ENCODE measurements at places on chromosomes 1 and 21.

DNA sequence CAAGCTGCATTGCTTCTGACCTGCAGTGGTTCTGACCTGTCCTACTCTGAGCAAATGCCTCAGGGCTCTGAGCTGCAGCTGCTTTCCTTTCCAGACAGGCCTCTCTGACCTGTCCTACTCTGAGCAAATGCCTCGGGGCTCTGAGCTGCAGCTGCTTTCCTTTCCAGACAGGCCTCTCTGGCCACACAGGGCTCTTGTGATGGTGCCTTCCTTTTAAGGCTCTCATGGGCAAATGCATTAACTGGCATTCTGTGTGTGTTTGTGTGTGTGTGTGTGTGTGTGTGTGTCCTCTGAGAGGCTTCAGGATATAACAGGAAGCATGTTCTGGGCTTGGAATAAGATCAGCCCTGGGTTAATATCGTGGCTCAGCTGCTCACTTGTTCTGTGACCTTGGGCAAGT is 131.3 kb downstream of the NTPCR start:
- DNase-seq, result no peak

- no peak for DNase-seq
Observed at GRCh38 chr1:101330427-101331130, 93.8 kb downstream of the S1PR1 start.

DNA sequence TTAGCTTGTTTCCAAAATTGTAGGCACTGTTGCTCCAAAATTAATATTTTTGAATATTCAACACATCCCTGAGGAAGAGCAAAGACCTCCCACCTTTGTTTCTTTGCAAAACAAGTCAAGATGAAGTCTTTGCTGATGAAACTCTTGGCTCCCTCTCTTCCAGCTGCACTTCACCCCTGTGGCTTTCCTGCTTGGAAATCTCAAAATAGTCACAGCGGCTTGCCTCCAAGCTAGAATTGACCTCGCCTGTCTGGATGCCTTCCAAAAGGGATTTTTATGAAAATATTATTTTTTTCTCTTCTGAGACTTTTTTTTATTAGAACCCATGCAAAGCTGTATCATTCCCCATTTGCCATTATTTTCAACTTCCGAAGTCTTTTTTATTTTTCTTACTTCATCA is 71.1 kb upstream of the MROH9 start:
- no peak for DNase-seq

GRCh38 chr1:37854406-37854805 is 5.0 kb downstream of the MTF1 start:
- no peak for DNase-seq

- no peak for DNase-seq
Observed at GRCh38 chr21:45303091-45303615, 15.5 kb upstream of the POFUT2 start.

- no peak for DNase-seq
Observed at GRCh38 chr1:55580845-55581332, 365.7 kb upstream of the USP24 start.

DNA sequence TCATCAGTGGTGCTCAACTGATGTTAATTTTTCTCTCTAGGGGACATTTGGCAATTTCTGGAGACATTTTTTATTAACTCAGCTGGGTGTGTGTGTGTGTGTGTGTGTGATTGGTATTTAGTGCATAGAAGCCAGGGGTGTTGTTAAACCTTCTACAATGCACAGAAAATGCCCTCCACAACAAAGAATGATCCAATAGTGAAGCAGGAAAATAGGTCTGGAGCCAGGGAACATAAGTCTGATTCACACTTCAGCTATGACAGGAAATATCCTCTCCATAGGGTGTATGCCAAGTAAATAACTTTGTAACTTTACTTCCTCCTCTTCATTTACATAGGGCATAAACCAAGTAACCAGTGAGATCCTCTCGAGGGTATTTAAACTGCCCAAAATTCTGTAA is 25.1 kb upstream of the TMEM61 start:
- DNase-seq, result no peak

DNA sequence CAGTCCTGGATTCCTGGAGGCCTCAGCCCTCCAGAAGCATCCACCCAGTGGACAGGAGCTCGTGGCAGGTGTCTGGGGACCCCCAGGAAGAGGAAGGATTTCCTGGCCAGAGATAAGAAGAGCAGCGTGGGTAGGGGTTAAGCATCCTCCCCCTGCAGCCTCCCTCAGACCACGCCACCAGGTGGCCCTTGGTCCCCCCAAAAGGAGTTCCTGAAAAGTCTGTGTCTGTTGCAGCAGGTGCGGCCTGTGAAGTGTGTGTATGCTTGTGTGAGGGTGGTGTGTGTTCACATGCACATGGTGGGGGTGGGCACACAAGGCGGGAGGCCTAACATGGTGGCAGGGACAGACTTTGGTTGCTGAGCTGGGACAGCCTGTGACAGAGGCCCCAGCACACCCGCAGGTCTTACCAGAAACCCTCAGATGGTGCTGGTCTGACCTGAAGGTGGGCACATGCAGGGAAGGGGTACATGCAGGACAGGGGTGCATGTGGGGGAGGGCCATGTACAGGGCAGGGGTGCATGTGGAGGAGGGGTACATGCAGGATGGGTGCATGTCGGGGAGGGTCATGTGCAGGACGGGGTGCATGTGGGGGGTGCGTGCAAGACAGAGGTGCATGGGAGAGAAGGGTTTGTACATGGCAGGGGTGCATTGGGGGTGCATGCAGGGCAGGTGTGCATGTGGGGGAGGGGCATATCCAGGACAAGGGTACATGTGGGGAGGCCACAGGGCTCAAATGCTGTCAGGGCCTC is 18.2 kb upstream of the RUNX3 start:
- DNase-seq, result no peak

DNA sequence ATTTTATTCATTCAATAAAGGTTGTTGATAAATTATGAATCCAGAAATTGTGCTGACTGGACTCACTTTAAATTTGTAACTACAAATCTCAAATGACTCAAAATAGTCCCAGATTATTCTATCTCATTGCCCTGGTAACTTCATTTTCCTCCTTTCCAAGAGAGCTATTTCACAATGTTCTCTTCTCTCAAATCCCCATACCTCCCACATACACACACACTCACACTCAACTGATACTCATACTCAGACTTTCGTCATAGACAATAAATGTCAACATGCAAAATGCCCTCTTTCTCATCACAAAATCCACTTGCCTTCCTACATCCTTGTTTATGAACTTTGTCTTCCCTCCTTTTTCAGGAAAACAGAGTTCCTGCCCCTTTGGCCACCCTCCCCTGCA is 33.3 kb downstream of the EXTL2 start:
- no peak for DNase-seq

- DNase-seq, result no peak
Observed at GRCh38 chr1:214324896-214325800, 44.2 kb downstream of the SMYD2 start.

GRCh38 chr1:108653431-108654105 is 7.3 kb downstream of the HENMT1 start:
- no peak for DNase-seq

- peak; percentile 81 for DNase-seq
Observed at GRCh38 chr21:33975548-33976081, 60.0 kb upstream of the ATP5PO start.

DNA sequence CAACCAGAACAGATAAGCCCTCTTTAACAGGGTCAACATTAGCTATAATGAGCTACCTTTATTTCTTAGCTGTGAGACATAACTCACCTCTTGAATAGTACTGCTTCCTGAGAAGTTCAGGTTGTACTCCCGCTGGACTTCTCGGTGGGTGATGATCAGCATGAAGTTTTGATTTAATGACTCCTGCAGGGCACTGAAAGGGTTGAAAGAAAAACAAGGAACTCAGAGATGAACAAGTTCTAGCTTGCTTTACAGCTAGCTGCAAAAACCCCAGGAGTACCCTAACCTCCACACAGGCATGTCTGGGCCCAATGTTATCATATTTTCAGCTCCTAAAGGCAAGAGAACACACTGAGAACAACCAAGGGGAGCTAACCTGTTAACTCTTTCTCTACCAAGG is 254.4 kb downstream of the FAF1 start:
- no peak for DNase-seq

GRCh38 chr21:16069178-16070112 is 339.7 kb downstream of the USP25 start:
- DNase-seq, result no peak

DNA sequence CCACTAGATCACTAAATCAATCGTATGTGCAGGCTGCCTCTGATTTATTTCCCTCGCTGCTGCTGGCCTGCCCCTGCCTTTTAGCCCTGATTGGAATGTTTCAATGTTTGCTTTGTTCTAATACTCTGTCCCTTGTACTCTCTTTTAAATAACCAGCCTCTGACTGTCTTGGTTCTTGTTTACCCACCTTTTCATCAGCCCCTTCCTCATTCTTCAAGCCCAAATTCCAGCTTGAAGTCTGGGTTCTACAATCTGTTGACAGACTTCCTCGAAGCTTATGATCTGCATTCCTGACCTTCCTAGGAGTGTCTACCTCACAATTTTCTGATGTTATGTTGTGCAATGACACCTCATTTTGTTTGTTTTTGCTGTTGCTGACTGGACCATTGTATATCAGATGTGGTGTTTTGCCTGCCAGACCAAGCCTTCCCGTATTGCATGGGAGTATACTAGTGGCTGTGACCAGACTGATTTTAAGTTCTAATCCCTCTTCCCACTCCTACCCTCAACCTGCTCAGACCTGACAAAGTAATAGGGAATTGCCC is 46.6 kb upstream of the APOBEC4 start:
- DNase-seq, result no peak

DNA sequence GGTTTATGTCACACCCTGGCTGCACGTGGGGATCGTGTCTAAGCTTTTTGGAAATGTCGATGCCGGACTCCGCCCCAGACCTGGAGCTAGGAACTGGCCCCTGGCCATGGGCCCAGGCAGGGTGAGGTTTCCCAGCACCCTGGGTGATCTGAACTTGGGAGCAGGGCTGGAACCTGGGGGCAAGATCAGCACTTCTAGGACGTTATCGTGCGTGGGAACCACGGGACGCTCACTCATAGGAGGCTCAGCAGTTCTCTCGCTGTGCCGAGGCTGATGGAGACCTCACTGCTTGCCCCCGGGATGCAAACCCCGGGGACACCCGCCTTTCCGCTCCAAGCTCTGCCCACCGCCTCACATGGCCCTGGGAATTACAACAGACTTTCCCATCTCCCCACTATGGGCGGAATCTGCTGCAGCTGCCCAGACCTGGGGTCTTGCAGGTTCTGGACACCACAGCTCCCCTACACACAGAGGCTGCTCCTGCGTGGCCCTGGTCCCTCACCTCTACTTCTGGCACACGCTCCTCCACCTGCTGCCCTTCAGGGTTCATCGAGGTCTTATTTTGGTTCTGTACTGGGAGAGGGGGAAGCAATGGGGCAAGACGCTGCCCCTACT is 35.9 kb downstream of the COL18A1 start:
- no peak for DNase-seq

DNA sequence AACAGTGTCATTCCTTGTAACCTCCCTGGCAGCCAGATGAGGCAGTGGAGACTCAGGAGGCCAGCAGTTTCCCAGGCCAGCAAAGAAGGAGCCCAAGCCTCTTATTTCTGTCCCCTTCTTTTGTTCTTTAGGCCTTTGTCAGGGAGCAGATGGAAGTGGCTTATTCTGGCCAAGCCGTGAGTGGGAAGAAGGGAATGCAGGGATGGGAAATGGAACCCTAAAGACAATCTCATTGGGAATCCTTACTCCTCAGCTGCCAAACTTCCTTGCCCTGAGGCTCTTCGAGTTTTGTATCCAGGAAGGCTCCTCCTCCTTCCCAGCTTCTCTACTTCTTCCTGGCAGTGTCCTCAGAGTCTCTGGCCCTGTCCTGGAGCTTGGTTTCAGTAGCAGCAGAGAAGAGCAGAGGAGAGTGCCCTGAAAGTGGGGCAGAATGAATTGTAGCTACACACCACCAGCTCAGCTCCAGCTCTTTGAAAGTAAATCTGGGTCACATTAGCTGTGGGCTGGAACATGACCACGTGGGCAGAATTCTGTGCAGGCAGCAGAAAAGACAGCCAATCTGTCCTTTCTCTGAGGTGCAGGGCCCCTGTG is 63.9 kb downstream of the NDUFS5 start:
- DNase-seq, result no peak

- DNase-seq, result no peak
Observed at GRCh38 chr1:212042436-212042835, 6.9 kb downstream of the DTL start.

DNA sequence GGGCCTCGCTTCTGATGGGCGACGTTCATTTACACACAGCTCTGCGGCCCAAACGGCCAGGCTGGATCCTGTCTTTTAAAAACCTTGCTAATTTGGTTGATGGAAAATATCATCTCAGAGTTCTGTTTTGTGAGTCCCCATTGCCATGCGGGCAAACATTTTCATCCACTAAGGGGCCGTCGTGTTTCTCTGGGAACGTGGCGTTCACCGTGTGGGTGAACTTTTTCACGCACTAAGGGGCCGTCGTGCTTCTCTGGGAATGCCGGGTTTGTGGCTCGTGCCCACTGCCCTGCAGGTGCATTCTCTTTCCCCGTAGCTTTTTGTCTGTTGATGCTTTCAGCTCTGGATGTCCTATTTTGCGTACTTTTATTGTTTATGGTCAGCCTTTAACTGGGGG is 6.8 kb downstream of the COL18A1 start:
- no peak for DNase-seq

DNA sequence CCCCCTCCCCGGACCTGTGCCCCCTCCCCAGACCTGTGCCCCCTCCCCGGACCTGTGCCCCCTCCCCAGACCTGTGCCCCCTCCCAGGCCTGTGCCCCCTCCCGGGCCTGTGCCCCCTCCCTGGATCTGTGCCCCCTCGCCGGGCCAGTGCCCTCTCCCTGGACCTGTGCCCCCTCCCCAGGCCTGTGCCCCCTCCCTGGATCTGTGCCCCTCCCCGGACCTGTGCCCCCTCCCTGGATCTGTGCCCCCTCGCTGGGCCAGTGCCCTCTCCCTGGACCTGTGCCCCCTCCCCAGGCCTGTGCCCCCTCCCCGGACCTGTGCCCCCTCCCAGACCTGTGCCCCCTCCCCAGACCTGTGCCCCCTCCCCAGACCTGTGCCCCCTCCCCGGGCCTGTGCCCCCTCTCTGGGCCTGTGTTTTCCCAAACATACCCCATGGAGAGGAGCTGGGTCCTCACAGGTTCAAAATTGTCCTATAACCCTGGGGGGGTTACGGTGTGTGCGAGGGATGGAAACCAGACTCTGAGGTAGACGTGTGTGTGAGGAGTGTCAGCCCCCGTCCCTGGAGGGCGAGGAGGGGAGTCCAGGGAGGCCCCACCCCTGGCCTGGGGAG is 47.6 kb upstream of the POFUT2 start:
- no peak for DNase-seq

- DNase-seq, result no peak
Observed at GRCh38 chr1:199901341-199901740, 126.2 kb upstream of the NR5A2 start.

GRCh38 chr1:75430526-75430925 is 180.4 kb downstream of the SLC44A5 start:
- no peak for DNase-seq

DNA sequence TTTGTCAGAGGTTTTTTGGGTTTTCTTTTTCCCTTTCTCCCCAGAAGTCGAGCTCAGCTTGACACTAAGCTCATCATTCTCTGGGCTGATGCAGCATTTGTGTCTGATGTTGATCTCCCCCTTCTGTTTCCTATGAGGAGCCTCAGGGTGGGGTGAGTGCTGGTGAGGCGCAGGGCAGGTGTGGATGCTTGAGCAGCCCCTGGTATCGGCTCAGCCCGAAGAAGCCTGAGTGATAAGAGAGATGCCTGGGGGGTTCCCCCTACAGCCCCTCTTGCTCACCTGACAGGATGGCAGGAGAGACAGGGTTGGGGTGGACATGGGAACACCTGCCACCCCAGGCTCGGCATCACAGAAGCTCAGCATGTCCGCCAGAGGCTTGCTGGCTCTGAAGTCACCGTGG is 239.0 kb downstream of the RHOU start:
- no peak for DNase-seq

Data from vagina (tissue), 2 donors.